ENCODE measurements at places on chromosomes 4 and X.

DNA sequence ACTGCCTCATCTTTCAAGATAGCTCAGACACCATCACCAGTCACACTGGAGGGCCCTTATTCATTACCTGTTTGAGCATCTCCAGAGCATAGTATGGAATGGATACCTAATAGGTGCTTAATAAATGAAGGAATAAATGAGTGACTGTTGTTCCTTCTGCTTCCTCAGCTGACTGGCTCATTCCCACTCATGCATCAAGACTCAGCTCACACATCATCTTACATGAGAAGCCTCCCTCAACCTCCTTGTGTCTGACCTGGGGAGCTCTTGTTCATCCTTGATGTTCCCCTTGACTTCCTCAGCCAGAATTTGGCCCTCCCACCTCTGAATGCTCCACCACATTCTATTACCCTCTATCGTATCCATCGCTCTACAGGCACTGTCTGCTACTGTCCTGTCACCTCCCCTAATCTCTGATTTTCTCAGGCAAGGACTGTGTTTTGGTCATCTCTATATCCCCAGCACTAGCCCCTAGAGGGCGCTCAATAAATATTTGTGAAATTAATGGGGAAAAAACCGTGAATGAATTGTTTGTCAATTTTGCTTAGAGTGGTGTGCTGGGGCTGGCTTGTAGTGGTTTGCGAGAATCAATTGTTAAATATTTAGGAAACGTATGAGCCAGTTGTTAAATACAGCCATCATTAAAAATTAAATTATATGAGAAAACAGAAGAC is 88.3 kb downstream of the NHSL2 start:
- no peak for DNase-seq

GRCh38 chrX:115622534-115622933 is 61.6 kb downstream of the PLS3 start:
- no peak for DNase-seq

- no peak for DNase-seq
Observed at GRCh38 chrX:120790552-120790951, 85.1 kb downstream of the CT47B1 start.

DNA sequence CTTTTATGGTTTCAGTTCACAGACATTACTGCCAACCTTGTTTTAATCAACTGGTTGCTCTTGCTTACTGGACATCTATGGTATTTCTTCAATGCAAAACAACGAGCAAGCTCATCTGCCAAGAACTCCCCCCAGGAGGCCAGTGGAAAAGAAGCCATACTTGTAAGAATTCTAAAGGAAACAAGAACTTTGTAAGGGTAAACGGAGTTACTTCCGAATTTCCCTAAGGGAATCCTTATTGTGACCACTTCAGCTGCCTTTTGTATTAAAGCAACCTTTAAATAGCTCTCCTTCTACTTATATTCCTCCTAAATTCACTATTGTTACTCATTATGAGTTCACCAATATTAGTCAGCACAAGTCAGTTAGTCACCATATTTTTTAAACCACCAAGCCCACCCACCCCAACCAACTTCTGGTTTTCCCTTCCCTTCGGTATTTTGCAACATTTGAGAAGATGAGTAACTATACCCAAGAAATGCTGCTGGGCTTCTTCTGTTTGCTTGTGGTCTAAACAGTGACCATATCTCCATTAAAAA is 602.8 kb upstream of the DIPK2B start:
- DNase-seq = no peak

- no peak for DNase-seq
Observed at GRCh38 chrX:16433021-16433420, 216.9 kb upstream of the S100G start.

Data from Right ventricle myocardium superior (tissue), 1 donor.